ENCODE measurements at places on chromosomes 3 and 15.

DNA sequence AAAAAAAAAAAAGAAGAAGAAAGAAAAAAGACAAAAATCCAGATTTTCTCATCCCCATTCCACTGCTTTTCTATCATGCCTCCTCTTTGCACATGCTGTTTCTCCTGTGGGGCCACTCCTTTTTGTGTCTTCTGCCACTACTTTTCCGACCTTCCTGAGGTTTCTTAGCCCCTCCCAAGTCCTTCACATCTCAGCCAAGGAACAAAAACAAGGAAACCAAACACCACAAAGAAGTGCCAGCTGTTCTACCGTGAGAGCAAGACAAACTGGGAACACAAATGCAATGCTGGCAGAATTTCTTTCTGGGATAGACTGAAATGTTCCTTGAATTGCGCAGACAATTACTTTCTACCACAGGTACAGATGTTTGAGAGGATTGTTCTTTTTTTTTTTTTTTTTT, 83.2 kb downstream of the MB21D2 start:
- DNase-seq, result no peak

DNA sequence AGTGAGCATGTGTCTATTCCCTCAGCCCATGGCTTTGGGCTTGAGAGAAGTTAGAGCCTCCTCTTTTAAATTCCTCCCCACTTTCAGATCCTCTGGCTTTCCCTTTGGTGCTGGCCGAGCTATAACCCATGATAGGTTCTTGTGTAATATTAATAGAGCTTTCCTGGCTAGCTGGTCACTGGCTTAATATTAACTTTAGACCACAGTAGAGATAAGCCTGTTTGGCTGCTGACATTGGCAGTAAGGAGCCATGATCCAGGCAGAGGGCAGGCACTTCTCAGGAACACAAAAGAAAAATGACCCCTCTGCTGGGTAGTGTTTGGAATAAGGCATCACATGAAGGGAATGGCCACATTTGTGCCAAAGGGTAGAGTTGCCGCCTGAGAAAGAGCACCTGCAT, 65.4 kb upstream of the UMPS start:
- no peak for DNase-seq

DNA sequence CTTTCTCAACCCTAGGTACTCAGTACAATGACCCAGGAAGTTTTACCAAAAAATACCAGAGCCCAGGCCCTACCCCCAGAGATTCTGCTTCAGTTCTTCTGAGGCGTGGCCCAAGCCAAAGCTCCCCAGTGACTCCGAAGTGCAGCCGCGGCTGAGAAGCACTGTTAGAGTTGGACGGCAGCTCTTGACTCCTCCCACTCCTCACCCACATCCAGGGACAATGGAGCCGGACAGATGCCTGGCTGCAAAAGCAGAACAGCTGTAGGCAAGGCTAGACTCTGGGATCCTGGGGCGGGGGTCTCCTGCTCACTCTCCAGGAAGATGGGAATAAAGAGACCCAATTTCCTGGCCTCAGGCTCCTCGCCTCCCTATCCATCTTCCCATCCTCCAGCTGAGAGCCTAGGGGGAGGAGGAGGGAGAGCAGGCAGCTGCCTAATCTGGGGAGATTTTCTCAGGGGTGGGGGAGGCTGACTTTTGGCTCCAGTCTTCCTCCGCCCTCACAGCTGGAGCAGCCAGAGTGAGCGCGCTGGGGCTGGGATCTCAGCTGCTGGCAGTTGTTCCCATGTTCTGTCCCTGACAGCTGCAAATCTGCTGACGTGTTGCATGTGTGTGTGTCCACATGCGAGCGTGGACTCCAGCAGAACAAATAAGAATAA, 223.8 kb downstream of the OPA1 start:
- peak; percentile 13 for DNase-seq

DNA sequence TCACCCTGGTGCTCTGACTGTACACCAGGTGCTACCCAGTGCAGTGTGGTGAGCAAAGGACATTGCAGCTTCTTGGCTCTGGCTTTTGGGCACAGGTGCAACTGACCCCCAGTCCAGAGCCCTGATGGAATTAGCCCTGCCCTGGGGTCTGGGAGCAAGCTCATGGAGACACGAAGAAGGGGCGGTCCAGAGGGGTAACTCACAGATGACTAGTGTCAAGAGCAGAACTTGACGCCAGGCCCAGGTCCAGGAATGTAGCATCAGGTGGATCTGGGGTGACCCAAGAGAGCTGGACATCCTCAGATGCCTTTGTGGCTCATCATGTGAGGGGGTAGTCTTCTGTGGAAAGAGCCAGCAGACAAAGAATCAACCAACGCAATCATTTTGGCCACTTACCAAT, 88.9 kb downstream of the ASB7 start:
- no peak for DNase-seq

GRCh38 chr3:100160521-100160920, 46.2 kb upstream of the FILIP1L start:
- DNase-seq, result no peak

DNA sequence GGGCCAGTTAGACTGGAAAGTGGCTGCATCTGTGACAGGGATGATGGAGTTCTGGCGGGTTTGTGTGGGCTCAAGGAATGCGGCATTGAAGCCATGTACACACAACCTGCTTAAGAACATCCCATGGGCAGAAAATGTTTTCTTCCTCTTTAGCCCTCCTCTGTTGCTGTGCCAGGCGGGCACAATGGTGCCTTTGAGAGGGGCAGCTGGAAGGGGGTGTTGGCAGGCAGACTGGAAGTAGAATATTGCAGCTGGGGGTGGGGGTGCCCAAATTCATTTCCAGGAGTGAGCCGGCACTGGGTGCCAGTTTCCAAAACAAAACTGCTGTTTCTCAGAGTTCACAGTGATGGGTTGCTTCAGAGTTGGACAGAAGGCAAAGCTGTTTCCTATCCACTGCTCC, 91.8 kb upstream of the ETV5 start:
- DNase-seq, result peak; percentile 90

DNA sequence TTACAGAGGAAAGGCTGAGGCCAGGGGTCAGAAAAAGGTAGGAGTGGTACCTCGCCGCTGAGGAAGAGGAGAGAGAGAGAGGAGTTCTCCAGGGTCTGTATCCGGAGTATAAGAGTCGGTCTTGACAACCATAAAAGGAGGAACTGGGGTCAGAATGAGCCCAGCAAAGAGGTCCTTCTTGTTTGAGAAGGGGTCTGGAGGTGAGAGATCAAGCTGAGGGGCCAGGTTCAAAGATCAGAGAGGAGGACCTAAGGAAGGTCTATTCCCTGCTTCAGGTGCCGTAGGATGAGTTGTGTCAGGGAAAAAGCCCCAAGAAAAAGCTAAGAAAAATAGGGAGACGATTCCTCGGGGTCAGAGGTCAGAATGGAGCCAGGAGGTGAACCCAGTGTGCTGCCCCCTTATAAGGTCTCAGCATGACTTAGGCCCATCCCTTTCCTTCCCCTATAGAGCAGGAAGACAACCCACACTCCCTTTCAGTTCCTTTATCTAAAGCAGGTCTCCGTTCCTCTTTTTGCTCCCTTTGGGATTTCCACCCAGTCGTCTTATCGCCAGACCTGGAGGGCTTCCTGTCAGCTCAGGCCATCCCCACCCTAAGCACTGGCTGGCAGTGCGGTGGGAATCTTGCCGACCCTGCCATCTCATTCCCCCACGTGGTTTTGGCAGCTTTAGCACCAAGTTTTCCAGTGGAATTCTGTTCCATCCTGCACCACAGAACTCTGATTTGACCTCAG, 651 bp downstream of the MTMR14 start:
- DNase-seq, result peak; percentile 30

GRCh38 chr3:103195216-103195615, 760.4 kb downstream of the ZPLD1 start:
- no peak for DNase-seq

DNA sequence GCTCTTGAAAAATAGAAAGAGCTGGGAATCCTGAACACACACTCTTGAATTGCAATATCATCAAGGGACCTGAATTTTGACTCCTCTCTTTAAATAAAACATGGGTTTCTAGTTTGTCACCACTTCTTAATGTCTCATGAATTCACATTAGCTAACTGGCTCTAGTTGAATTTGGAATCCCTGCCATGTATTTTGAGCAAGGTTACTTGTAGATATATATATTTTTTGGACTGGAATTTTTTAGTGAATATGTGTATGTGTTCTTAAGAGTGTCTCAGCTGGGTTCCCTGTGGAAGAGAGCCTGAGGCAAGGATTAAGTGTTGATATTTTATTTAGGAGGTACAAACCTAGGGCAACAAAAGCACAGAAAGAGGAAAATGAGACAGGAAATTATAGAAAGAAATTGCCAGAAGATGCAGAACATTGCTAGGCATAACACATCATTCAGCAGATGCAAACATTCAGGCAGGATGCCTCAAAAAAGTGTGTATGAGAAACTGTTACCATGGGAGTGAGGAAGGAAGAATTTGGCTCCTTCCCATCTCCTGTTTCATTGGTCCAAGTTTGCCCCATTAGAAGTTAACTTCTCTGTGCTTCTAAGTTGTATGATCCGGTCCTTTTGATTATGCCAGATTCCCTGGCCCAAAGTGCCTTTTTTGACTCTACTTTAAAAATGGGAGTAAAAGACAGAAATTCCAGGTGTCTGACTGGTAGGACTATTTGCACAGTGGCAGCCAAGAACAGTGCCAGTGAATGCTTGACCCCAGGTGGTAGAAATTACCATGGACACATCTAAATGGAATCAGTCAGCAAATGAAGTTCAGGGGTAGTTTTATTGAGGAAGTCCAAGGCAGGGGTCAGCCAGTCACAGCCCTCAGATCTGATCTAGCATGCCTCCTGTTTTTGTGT, 253.7 kb upstream of the TGFBR2 start:
- no peak for DNase-seq

GRCh38 chr15:28060005-28060404, 39.1 kb downstream of the OCA2 start:
- DNase-seq, result no peak
